ENCODE measurements at places on chromosomes 4 and X. TPM values are rescaled to one million over a fixed set of nuclear protein-coding genes. Genes with fewer than 3 reads are reported as not detected.

Gene RBMXL3
- not detected for total RNA-seq

Gene TRIM61
- total RNA-seq: not detected

Gene PUDP
- total RNA-seq: 5.3 TPM

Gene PGAM4
- not detected for total RNA-seq

Gene GPR34
- total RNA-seq: 2.7 TPM

Gene TKTL2
- total RNA-seq: not detected

Gene GAGE2A
- total RNA-seq: not detected

Gene SHISA3
- total RNA-seq: not detected

Gene FGFBP1
- total RNA-seq: 66.5 TPM

GRCh38 chr4:120071192-120071795, 4.6 kb upstream of the MAD2L1 start:
- no peak for DNase-seq
- peaks cover 16% of the 10 kb centered on the region for H3K4me1 ChIP-seq
- H3K27me3 ChIP-seq: no peaks in the 10 kb centered on the region
- no peak overlapping the region for H3K27ac ChIP-seq
- no peak overlapping the region for H3K4me3 ChIP-seq

DNA sequence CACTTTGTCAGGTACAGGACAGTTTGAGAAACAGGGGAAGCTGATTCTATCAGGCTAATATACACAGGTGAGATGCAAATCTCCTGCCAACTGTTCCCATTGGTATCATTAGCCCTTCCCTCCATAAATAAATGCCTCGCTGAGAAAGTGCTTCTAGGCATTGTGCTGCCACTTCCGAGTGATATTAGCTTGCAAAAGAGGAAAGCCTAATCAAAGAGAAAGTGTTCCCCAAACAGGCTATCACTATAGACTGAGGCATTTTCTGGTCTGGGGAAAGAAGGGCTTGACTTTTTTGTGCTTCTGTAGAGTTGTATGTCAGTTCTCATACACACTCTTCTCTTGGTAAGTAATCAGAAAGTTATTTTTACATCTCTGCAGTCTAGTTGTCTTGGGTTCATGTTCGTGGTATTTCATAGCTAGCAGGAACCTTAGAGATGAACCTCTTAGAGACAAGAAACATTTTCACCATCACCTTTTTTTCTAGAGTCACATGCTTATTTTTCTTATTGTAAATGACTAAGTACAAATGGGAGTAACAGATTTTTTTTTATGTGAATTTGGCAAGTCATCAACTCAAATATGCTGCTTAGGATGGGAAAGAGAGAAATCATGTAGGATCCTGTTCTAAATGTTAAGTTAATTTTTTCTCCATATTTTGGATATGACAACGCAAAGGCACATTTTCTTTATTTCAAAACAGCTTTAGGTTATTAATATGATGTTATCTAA, 1009.8 kb downstream of the ADGRL3 start:
- no peaks in the 10 kb centered on the region for H3K27me3 ChIP-seq
- H3K27ac ChIP-seq: no peak overlapping the region
- H3K4me3 ChIP-seq: no peak overlapping the region
- DNase-seq: no peak
- no peaks in the 10 kb centered on the region for H3K36me3 ChIP-seq

GRCh38 chrX:68686097-68686977, 38.9 kb downstream of the STARD8 start:
- no peak for DNase-seq
- H3K36me3 ChIP-seq: no peaks in the 10 kb centered on the region
- H3K4me1 ChIP-seq: no peaks in the 10 kb centered on the region
- no peaks in the 10 kb centered on the region for H3K27me3 ChIP-seq
- H3K4me3 ChIP-seq: peak overlapping the region; percentile 47

DNA sequence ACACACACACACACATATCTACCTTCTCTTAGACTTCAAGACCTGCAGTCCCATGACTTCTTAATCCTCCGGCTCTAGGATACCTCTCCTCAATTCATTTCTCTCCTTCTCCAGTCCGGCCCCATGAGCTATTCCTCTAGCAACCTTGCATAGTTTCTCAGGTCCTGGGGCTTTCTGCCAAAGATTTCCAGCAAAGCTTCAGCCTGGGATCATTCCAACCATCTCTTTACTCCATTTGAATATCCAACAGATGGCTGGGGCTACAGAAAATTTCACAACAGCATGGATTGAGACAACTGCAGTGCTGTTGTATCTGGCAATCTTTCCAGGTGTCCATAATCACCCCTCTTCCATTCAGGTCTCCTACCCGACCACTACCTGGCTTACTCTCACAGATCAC, 184.1 kb downstream of the DCHS2 start:
- H3K27ac ChIP-seq: no peak overlapping the region
- no peaks in the 10 kb centered on the region for H3K27me3 ChIP-seq
- no peak overlapping the region for H3K4me3 ChIP-seq
- no peaks in the 10 kb centered on the region for H3K36me3 ChIP-seq

DNA sequence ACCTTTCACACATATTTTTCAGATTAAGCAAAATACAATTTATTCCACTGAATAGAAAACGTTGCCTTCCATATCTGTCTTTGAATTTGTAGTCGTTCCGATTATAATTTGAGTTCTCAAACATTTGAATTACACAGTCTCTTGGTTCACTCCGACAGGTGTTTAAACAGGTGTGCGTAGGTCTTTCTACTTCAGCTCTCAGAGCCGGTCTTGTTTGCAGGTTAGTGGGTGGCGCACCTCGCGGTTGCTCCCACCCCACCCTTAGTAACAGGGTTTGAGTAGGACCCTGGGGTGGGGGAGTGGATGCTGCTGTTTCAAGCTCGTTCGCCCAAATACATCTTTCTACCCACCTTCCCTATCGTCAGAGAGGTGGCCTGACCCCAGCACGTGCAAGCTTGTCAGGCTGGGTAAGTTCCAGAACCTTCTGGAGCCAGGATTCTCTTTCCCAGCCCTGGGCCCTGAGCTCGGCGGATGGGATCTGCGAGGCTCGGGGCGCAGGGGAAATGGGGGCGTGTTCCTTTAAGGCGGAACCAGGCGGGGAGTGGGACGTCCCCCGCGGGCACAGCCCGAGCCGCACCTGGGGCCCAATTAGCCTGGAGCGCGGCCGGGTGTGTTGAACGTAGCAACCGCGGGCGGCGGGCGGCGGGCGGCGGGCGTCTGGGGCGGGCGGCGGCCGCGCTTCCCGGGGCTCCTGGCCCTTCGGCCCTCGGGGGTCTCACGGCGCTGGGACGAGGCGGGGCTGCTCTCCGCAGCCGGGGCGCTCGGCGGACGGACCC, at the start of gene FAM149A:
FAM149A (plus strand) TSS at position 591 of the 776 bp plus-strand sequence.
- no peak for DNase-seq
- peaks cover 16% of the 10 kb centered on the region for H3K4me1 ChIP-seq
- H3K36me3 ChIP-seq: no peaks in the 10 kb centered on the region
- peak within 1 kb of the TSS; percentile 65 for H3K4me3 ChIP-seq
- no peak within 1 kb of the TSS for H3K27ac ChIP-seq

DNA sequence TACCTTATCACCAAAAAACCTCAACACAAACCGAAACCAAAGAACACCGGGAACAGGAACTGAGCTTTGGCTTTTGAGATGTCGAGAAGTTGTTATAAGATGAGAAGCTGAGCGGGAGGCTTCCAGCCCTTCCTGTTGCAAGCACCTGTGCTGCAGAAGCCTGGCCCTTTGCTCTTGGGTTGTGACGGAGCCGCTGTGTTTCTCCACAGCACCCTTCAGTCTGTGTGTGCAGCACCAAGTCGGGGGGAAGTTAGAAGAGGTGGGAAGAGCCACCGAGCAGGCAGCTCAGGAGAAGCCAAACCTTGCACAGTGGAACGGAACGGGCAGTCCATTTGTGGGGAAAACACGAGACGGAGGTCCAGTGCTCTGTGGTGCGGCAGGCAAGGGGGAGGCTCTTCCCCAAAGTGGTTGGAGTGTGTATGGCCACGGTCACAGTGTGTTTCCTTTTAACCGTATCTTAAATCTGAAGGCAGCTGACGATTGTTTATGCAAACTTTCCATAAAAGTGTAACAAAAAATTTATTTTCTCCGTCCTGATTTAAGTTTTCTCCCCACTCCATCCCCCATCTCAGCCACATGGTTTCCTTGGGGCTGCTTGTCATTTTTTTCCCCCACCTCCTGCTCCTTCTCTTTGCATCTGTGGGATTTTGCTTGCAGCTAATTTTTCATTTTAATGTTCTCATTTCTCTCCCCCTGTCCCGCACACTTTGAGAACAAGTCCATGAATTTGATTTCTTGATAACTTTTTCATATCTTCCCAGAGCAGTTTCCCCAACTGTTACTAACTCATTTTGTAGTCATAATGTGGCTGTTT, 123.7 kb downstream of the STOX2 start:
- peak overlapping the region; percentile 23 for H3K4me3 ChIP-seq
- no peak overlapping the region for H3K27ac ChIP-seq

DNA sequence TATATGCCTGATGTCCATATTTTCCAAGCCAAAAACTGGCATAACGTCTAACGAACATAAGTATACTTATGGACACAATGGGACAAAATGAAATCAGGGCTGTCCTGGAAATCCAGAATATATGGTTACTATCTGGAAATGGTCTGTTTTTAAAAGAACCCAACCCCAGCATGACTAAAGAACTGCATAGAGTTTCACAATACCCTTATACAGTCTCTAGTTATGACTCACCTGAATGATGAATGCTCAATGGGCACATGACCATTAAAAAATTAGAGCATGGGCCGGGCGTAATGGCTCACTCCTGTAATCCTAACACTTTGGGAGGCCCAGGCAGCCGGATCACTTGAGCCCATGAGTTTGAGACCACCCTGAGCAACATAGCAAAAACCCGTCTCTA, 31.8 kb downstream of the AMMECR1 start:
- no peak overlapping the region for H3K27ac ChIP-seq
- no peak overlapping the region for H3K4me3 ChIP-seq

- no peaks in the 10 kb centered on the region for H3K27me3 ChIP-seq
- no peak overlapping the region for H3K27ac ChIP-seq
- H3K4me3 ChIP-seq: no peak overlapping the region
- DNase-seq: no peak
Observed at GRCh38 chr4:17958181-17958580, 63.4 kb downstream of the LCORL start.

DNA sequence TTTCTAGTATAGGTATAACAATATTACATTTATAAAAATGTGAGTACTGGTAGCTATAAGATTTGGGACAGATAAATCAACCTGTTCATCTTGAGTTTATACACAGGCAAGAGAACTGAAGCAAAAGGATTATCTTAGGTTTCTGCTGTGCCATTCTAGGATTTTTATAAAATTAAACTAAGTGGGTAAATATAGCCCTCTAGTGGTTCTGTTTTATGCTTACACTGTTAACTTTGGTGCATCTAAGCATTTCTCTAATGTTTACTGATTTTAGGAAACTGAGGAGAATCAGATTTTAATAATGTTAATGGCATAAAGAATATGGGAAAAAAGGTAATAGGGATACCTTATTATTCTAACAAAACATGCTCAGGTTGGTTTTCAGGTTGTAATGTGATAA, 1.1 kb upstream of the RRH start:
- no peak for DNase-seq
- peaks cover 45% of the 10 kb centered on the region for H3K36me3 ChIP-seq
- H3K27me3 ChIP-seq: no peaks in the 10 kb centered on the region
- no peaks in the 10 kb centered on the region for H3K4me1 ChIP-seq

- H3K27me3 ChIP-seq: no peaks in the 10 kb centered on the region
- no peak for DNase-seq
- no peak overlapping the region for H3K4me3 ChIP-seq
- no peaks in the 10 kb centered on the region for H3K36me3 ChIP-seq
- peaks cover 21% of the 10 kb centered on the region for H3K4me1 ChIP-seq
- peak overlapping the region; percentile 5 for H3K27ac ChIP-seq
Observed at GRCh38 chr4:100738196-100739165, 220.7 kb upstream of the EMCN start.

DNA sequence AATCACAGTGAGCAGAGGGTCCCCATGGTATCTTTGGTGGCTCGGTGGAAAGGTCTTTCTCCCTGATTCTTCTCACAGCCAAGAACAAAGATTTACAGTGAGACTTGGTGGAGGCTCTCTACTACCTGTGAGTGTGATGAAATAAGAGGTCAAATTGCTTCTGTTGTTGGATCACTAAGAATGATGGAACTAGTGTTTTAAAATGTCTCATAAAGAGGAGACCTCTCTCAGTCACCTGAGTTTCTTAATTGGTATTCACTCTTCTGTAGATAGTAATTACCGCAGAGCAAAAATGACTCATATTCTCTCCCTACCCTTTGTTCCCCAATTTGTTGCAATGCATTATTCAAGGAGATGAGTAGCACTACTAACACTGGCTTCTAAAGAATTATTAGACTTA, 100.9 kb upstream of the TBC1D9 start:
- H3K27me3 ChIP-seq: no peaks in the 10 kb centered on the region
- peaks cover 16% of the 10 kb centered on the region for H3K4me1 ChIP-seq
- H3K36me3 ChIP-seq: no peaks in the 10 kb centered on the region
- no peak overlapping the region for H3K4me3 ChIP-seq

- no peak for DNase-seq
- no peak overlapping the region for H3K27ac ChIP-seq
- no peak overlapping the region for H3K4me3 ChIP-seq
- no peaks in the 10 kb centered on the region for H3K36me3 ChIP-seq
Observed at GRCh38 chr4:12902735-12903134, 581.4 kb downstream of the RAB28 start.

- no peak for DNase-seq
- no peak overlapping the region for H3K4me3 ChIP-seq
- H3K36me3 ChIP-seq: no peaks in the 10 kb centered on the region
Observed at GRCh38 chrX:150306002-150306401, 57.1 kb upstream of the MAMLD1 start.

GRCh38 chr4:156442912-156443311, 489.2 kb upstream of the CTSO start:
- no peak overlapping the region for H3K27ac ChIP-seq
- no peak overlapping the region for H3K4me3 ChIP-seq
- H3K36me3 ChIP-seq: no peaks in the 10 kb centered on the region
- no peaks in the 10 kb centered on the region for H3K27me3 ChIP-seq
- DNase-seq: no peak

- H3K4me1 ChIP-seq: peaks cover 2% of the 10 kb centered on the region
- H3K27ac ChIP-seq: no peak overlapping the region
- no peak overlapping the region for H3K4me3 ChIP-seq
- H3K27me3 ChIP-seq: no peaks in the 10 kb centered on the region
- no peak for DNase-seq
Observed at GRCh38 chrX:74450803-74451449, 29.6 kb downstream of the SLC16A2 start.

GRCh38 chrX:51487960-51488267, 8.5 kb downstream of the NUDT11 start:
- no peaks in the 10 kb centered on the region for H3K4me1 ChIP-seq
- H3K27ac ChIP-seq: no peak overlapping the region
- H3K27me3 ChIP-seq: no peaks in the 10 kb centered on the region
- DNase-seq: no peak
- no peaks in the 10 kb centered on the region for H3K36me3 ChIP-seq

DNA sequence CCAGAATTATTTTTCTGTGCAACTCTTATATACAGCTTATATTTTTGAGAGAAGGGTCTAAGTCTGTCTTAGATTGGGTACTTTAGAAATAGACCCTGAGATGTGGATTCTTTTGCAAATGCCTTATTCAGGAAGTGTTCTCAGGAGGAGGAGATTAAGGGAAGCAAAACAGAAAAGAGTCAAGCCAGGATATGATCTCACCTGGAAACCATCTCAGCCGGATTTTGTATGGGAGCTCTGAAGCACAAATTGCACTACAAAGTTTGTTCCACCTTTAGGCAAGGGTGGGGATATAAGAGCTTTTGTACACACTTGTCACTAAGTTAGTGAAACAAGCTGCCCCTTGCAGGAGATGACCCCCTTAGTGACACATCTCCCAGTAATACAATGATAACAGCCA, 121.2 kb upstream of the GRPR start:
- H3K36me3 ChIP-seq: no peaks in the 10 kb centered on the region
- H3K4me1 ChIP-seq: no peaks in the 10 kb centered on the region
- H3K4me3 ChIP-seq: no peak overlapping the region
- H3K27me3 ChIP-seq: no peaks in the 10 kb centered on the region
